ENCODE measurements at places on chromosomes 1 and 21.

DNA sequence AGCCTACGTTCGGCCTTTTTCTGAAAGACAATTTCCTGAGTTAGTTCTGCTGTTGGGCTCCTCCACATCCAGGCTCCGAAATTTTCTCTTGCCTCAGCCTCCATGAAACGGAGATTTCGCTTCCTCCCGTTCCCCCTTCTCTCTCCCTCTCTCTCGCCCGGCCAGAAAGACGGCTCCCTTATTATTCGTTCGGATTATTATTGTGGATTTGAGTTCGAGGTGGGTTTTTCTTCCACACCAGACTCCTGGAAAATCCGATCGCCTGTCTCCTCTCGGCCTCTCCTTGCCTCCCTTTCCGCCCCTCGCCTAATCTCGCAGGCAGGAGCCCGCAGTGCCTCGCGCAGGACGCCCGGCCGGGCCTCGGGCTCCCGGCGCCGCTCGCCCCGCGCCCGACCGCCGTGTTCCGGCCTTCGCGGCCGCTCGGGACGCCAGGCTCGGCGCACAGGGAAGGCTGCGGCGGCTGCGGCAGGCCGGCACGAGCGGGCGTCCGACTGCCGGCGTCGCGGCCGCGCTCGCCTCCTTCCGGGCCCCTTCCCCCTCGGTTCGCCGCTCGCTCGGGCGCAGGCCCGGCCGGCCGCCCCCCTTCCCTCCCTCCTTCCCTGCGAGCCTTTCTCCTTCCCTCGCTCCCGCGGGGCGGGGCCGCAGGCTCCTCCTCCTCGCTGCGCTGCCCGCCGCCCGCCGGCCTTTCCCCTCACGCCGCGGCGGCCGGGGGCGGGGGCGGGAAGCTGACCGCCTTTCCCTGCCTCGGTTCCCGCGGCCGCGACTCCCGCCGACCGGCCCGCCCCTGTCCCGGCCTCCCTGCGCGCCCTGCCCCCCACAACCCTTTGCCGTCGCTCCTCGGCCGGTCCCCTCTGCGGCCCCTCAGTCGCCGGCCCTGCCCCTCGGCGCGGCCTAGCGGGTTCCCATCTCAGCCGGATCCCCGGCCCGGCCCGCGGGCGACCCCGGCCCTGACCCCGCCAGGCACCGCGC lies at the start of gene ARHGEF11:
TSS of gene ARHGEF11 (minus strand) at position 493 of the 969 bp plus-strand sequence. CDS start 1,412 bp downstream, outside the sequence.
- peaks cover 81% of the 10 kb centered on the region for H3K27me3 ChIP-seq
- H3K4me1 ChIP-seq, result peaks cover 13% of the 10 kb centered on the region
- H3K4me3 ChIP-seq, result peak within 1 kb of the TSS; percentile 84
- H3K27ac ChIP-seq, result peak within 1 kb of the TSS; percentile 68
- no peaks in the 10 kb centered on the region for H3K36me3 ChIP-seq
- DNase-seq, result peak; percentile 44

GRCh38 chr1:97608272-97608671 lies 312.6 kb downstream of the DPYD start:
- H3K36me3 ChIP-seq, result no peaks in the 10 kb centered on the region
- no peak overlapping the region for H3K4me3 ChIP-seq
- DNase-seq, result no peak
- H3K27me3 ChIP-seq, result no peaks in the 10 kb centered on the region

DNA sequence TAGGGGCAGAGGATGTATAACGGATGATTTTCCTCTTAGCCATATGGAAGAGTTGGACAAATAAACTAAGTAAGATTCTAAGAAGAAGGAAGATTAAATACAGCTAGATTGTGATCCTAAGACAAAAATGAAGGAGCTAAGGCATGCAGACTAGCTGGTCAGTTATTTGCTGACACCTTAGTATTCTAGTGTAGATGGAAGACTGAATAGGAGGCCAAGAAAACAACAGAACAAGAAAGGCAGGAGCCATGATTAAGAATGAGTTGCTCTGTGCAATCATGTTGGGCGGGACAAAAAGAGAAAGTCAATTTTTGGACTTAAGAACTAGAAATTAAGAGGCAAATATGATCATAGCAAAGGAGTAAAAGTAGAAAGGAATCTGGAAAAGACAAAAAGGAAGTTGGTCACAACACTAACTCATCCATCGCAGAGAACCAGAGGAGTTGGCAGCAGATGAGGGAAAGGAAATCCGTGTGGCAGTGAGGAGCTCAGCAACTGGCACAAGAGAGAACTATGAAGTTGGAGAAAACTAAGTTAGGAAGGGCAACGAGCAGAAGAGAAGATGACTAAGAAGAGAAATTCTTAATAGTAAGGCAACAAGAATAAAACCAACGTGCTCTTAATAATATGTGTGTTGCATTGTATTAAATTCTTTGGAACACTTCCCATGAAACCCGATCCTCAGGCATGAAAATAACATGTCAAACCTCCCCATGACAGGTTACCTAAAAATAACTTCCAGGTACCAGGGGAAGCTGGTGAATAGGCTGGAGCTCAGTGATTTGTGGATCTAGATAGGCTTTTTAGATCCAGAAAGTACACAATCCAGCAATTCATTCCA lies 234.4 kb downstream of the LTN1 start:
- no peaks in the 10 kb centered on the region for H3K4me1 ChIP-seq
- no peak for DNase-seq
- no peak overlapping the region for H3K4me3 ChIP-seq
- no peaks in the 10 kb centered on the region for H3K36me3 ChIP-seq

DNA sequence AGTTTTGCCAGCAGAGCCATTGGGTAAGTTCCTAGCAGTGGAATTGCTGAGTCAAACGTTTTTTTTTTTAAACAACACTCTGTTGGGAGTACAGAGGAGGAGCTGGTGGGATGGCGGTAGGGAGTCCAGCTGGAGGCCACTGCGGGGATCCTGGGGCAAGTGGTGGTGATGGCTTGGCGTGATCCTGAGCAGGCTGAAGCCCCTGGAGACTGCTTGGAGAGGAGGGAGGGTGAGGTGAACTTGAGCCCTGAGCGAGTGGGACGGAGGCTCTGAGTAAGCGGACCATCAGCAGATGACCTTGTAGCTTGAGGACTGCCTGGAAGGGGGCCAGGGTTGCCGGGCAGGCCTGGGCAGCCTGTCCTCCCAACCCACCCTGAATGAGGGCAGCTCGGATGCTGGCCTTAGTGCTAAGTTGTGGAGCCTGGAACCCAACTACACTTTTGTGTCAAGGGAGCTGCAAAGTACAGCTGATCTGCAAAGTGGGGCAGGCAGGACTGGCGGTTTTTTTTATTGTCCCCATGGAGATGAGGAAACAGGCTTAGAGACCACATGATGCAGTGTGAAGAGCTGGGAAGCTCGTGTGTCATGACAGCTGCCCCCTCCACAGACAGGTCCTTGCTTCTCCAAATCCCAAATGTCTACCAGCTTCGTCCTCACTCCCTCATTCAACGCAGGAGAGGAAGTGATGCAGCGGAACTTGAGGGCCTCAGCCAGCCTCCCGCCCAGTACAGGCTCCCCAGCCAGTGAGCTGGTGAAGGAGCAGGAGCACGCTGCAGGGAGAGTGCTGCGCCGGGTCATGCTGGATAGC lies 20.2 kb downstream of the MRPL37 start:
- no peak overlapping the region for H3K4me3 ChIP-seq
- peaks cover 5% of the 10 kb centered on the region for H3K4me1 ChIP-seq
- H3K36me3 ChIP-seq, result peaks cover 36% of the 10 kb centered on the region
- DNase-seq, result no peak
- H3K27me3 ChIP-seq, result no peaks in the 10 kb centered on the region

DNA sequence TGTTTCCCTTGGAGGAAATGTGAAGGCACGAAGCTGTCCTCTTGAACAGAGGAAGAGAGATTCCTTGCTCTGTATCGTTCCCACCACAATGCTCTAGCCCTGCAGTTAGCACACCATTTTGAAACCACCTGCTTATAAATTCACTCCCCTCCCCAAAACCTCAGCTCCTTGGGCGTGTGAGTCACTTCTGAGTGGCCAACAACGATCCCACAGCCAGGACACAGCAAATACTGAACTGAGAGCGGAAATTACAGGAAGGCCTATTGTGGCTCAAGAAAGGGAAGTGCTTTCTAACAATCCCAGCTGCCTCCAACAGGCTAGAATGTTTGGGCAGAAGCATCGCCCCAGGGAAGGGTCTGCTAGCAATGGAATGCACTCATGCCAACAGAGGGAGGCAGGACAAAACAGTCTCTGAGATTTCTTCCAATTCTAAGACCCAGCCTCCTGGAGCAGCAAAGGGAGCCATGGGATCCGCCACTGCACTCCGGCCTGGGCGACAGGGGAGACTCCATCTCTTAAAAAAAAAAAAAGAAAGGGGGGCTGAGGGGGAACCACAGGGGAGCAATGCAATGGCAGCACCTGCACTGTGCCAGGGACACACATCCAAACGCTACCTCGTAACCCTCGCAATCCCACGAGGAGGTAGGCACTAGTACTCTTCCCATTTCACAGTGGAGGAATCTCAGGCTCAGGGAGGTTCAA lies 1.9 kb downstream of the TMEM53 start:
- H3K4me3 ChIP-seq, result no peak overlapping the region
- no peak for DNase-seq
- no peaks in the 10 kb centered on the region for H3K36me3 ChIP-seq
- no peaks in the 10 kb centered on the region for H3K27me3 ChIP-seq
- peaks cover 29% of the 10 kb centered on the region for H3K4me1 ChIP-seq
- no peak overlapping the region for H3K27ac ChIP-seq

GRCh38 chr1:54401799-54402198 lies 4.4 kb downstream of the SSBP3 start:
- H3K4me3 ChIP-seq, result no peak overlapping the region
- H3K36me3 ChIP-seq, result peaks cover 63% of the 10 kb centered on the region
- peaks cover 81% of the 10 kb centered on the region for H3K4me1 ChIP-seq
- H3K27me3 ChIP-seq, result no peaks in the 10 kb centered on the region
- no peak overlapping the region for H3K27ac ChIP-seq

GRCh38 chr21:41952568-41953248 lies 1.1 kb downstream of the C2CD2 start:
- peaks cover 21% of the 10 kb centered on the region for H3K27me3 ChIP-seq
- peaks cover 17% of the 10 kb centered on the region for H3K4me1 ChIP-seq
- H3K4me3 ChIP-seq, result peak overlapping the region; percentile 61
- peak overlapping the region; percentile 54 for H3K27ac ChIP-seq
- no peaks in the 10 kb centered on the region for H3K36me3 ChIP-seq

GRCh38 chr1:101198842-101199636 lies 37.8 kb upstream of the S1PR1 start:
- peak overlapping the region; percentile 88 for H3K27ac ChIP-seq
- H3K4me3 ChIP-seq, result peak overlapping the region; percentile 59
- no peaks in the 10 kb centered on the region for H3K27me3 ChIP-seq
- peaks cover 3% of the 10 kb centered on the region for H3K36me3 ChIP-seq
- DNase-seq, result peak; percentile 38
- peaks cover 28% of the 10 kb centered on the region for H3K4me1 ChIP-seq

DNA sequence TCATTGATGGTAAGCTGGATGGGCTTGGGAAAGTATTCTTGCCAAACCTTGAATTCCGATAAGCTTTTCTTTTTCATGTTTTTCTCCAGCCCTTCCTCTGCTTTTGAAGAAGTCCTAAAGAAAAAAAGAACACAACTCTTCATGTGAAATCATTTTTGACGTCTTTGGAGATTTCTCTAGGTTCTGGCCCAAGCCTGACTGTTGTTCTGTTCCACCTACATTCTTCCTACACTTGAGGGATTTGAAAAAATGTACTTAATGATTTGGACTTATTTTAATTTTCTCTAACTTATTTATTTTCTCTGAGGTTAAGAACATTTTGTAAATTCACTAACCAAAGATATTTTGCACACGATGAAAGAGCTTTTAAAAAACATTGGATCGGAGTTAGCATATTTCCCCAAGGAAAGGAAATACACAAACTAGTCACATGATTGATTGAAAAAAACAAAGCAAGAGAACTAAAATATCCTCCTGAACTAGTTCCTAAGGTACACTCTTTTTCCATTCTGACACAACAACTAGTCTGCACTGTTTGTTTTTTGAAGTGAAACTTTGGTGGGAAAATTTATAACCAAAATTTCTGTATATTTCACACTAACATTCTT lies 82.3 kb downstream of the LTN1 start:
- DNase-seq, result no peak
- no peaks in the 10 kb centered on the region for H3K4me1 ChIP-seq
- peaks cover 4% of the 10 kb centered on the region for H3K27me3 ChIP-seq
- H3K4me3 ChIP-seq, result no peak overlapping the region
- no peaks in the 10 kb centered on the region for H3K36me3 ChIP-seq

DNA sequence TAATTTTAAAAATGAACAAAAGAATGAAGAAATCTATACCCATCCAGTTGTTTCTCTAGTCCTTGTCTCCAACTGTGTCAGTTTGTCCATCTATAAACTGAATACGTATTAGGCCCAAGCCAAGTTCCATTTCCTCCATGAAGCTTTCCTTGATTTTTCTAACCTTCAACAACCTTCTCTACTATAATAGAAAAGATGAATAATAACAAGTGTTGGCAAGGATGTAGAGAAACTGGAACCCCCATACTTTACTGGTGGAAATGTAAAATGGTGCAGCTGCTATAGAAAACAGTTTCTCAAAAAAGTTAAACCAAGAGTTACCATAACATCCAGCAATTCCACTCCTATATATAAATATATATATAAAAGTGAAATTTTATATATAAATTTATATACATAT lies 10.6 kb downstream of the KIAA0319L start:
- H3K27ac ChIP-seq, result no peak overlapping the region
- peaks cover 17% of the 10 kb centered on the region for H3K36me3 ChIP-seq
- no peak overlapping the region for H3K4me3 ChIP-seq
- H3K27me3 ChIP-seq, result no peaks in the 10 kb centered on the region

DNA sequence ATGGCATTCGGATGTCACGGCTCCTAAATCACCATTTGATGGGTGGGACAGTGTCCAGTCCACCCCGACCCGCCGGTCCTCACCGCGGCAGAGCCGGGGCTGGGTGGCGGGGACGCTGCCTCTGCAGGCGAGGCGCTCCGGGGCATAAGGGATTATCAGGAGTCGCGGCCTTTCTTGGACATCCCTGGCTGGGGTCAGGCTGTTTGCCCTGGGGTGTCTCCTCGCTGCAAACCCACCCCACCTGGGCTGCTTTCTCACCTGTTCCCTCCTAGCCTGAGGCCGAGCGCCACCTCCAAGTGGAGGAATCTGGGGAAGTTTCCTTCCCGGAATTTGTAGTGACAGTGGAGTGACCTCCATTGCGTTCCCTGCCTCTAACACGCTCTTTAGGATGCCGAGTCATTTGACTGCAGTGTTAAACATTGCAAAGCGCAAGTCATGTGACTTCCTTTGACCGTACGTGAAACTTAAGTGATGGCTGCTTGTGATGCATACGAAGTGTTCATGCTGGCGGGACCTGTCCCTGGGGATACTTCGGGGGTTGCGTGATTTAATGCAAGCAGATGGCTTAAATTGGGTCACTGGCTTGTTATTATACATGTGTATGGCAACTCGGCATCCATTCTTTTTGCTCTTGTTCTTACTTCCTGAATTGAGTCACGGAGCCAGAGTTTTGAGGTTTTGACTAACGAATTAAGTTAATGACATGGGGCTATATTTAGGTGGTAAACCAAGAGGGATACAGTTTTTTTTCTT lies 536 bp downstream of the LGALS8 start:
- H3K36me3 ChIP-seq, result peaks cover 24% of the 10 kb centered on the region
- peaks cover 22% of the 10 kb centered on the region for H3K4me1 ChIP-seq
- peak; percentile 57 for DNase-seq
- H3K4me3 ChIP-seq, result peak overlapping the region; percentile 92

- no peaks in the 10 kb centered on the region for H3K36me3 ChIP-seq
- peak within 1 kb of the TSS; percentile 9 for H3K4me3 ChIP-seq
- no peak for DNase-seq
- H3K27me3 ChIP-seq, result peaks cover 42% of the 10 kb centered on the region
- H3K27ac ChIP-seq, result peak within 1 kb of the TSS; percentile 55
These were observed at the start of gene COL16A1 for GRCh38 chr1:31703431-31704270. Gene COL16A1, minus strand, starts transcription at chr1:31704017. Its CDS starts 1,824 bp downstream, at chr1:31702193.

Data from activated naive CD8-positive, alpha-beta T cell treated with anti-CD3 and anti-CD28 coated beads, Interleukin-2, amount 50 U/mL, for 24 hours (primary cell).